GM23248 (cell line): ENCODE measurements at places on chromosomes 5 and 9.
A peak's percentile ranks its signal among the peaks of the same experiment; 100 is the strongest.

DNA sequence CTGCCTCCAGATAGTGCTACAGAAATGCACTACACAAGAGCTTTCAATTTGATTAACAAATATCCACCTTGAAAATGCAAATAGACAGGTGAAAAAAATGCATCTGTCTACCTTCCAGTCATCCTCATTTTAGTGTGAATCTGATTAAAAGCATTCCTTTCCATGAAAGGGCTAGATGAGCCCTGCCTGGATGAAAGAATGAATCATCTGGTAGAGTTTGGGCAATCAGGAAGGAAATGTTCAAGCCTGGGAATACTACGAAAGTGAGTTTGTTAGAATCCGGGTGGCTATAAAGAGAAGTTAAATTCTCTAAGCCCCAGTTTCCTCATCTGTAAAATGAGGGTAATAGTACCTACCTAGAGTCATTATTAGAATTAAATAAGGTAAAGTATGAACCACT, 142.6 kb downstream of the FAM114A2 start:
- DNase-seq = peak; percentile 74
- H3K36me3 ChIP-seq = no peaks in the 10 kb centered on the region
- peaks cover 31% of the 10 kb centered on the region for H3K4me1 ChIP-seq

- H3K36me3 ChIP-seq = no peaks in the 10 kb centered on the region
- H3K4me1 ChIP-seq = peaks cover 7% of the 10 kb centered on the region; the same call in 1 of the 2 replicates
- H3K4me3 ChIP-seq = no peak overlapping the region
Measured at GRCh38 chr5:78060421-78060820, 234.1 kb downstream of the AP3B1 start.

GRCh38 chr9:19271081-19271480, 40.6 kb downstream of the DENND4C start:
- no peak overlapping the region for H3K4me3 ChIP-seq
- H3K4me1 ChIP-seq = no peaks in the 10 kb centered on the region
- no peak overlapping the region for H3K27ac ChIP-seq
- H3K36me3 ChIP-seq = no peaks in the 10 kb centered on the region
- no peaks in the 10 kb centered on the region for H3K27me3 ChIP-seq

DNA sequence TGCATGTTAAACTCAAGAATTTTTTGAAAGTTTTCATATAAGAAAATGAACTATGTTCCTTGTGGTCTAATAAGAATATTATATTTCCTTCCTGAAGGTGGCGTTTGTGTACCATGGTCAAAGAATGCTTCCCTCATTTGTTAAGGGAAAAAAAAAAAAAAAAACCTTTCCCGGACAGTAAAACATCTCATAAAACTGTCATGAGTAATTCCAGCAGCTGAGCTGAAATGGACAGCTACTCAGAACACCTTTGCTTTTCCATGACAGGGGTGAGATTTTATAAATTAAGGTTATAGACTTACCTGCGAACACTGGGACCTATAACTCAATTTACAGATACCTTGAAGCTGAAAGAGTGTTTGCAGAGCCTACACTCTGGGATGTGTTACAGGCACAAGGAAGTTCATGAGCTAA, 113.2 kb upstream of the RANBP3L start:
- H3K4me1 ChIP-seq = peaks cover 7% of the 10 kb centered on the region; the same call in 1 of the 2 replicates
- no peak overlapping the region for H3K4me3 ChIP-seq
- no peaks in the 10 kb centered on the region for H3K36me3 ChIP-seq
- DNase-seq = peak; percentile 82
- no peaks in the 10 kb centered on the region for H3K27me3 ChIP-seq
